Activated T-helper 1 cell treated with anti-CD3 and anti-CD28 coated beads, Interleukin-2, amount 50 U/mL, for 16 hours (primary cell): ENCODE measurements at places on chromosomes 16 and 17.

DNA sequence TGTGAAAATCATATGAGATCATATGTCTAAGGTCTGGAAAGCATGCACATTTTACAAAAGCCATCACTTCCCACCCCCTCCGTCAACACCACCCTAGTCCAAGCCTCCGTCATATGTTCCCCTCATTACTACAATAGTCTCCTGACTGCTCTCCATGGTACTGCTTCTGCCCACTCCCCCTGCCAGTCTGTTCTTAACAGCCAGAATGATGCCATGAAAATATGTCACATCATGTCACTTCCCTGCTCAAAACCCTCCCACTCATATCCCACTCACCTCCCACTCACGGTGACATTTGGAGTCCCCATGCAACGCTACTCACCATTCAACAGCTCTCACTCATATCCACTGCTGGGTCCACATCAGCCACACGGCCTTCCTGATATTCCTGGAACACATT is 432.3 kb downstream of the XYLT1 start:
- DNase-seq: no peak

GRCh38 chr17:2057760-2058585 is 3.1 kb downstream of the HIC1 start:
- DNase-seq: no peak

DNA sequence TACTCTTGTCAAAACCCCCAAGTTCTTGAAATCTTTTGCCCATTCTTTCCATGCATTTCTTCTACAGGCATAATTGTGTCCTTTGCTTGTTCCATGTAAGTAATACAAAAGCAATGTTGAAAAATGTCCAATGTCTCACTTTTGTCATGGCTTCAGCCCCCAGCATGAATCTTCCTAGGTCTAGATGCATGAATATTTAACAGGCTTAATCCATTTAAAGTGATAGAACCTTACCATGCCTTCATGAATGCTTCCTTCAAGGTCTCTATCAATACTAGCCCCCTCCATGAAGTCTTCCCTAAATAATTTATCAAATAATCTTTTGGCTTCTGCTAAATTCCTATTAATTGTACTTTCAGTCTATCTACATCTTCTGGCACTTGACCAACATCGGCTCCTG is 46.1 kb upstream of the ANKFY1 start:
- DNase-seq: no peak

- DNase-seq: no peak
These were observed 452.1 kb upstream of the ASIC2 start for GRCh38 chr17:33745047-33745760.

- DNase-seq: no peak
These were observed 24.2 kb downstream of the ZNRF1 start for GRCh38 chr16:75023009-75023408.

DNA sequence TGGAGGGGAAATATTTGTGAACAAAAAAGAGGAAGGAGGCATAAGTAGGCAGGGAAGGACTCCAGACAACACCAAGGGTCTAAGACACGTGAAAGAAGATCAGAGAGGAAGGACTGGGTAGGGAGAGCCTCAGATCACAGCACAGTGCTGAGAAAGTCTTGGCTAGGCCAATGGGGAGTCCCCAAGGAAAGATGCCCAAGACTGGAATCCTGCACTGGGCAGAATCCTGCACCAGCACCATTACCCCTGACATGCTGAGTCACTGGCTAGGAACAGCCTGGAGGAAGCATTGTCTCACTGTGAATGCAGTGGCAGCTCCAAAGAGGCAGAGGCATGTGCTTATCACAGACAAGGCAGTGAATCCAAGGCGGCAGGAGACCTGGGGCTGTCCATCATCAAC is 19.2 kb downstream of the CLEC19A start:
- no peak for DNase-seq
